ENCODE measurements at places on chromosomes 3 and 15.

DNA sequence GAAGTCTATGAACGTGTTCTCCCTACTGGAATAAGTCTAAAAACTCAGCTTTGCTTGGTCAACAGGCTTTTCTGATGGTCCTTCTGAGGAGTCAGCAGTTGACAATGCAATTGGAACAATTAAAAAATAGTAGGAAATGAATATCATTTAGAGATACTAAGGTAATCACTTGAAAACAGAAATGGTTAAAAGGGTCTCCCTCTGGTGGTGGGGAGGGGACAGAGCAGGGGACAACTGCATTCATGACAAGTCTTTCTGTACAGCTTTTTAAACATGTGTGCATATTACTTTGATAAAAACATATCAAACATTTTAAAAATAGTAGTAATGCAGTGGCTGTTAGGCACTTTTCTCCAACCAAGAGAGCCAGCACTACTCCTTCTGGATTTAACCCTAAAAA, 119.9 kb upstream of the FHIT start:
- no peak for DNase-seq

- DNase-seq, result no peak
Measured at GRCh38 chr15:42284551-42284950, 11.3 kb upstream of the TMEM87A start.

GRCh38 chr15:51390966-51391422, 49.5 kb downstream of the GLDN start:
- no peak for DNase-seq

DNA sequence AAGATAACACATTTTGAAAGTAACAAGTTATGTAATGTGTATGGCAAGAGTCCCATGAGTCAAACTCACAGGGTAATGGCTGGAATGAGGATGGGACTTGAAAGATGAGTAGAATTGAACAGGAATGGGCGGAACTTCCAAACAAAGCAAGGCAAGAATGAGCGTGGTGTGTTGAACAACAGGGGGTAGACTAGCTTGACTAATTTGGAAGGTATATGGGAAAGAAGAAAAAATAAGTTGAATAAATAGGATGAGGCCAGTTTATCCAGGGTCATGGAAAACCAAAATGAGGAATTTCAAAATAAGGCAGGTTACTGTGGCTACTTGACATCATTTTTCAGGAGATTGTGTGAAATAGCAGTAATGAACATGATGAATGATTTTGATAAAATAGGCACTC, 2.5 kb upstream of the DPH6 start:
- DNase-seq, result no peak

GRCh38 chr3:178419071-178419470, 117.2 kb upstream of the KCNMB2 start:
- no peak for DNase-seq

DNA sequence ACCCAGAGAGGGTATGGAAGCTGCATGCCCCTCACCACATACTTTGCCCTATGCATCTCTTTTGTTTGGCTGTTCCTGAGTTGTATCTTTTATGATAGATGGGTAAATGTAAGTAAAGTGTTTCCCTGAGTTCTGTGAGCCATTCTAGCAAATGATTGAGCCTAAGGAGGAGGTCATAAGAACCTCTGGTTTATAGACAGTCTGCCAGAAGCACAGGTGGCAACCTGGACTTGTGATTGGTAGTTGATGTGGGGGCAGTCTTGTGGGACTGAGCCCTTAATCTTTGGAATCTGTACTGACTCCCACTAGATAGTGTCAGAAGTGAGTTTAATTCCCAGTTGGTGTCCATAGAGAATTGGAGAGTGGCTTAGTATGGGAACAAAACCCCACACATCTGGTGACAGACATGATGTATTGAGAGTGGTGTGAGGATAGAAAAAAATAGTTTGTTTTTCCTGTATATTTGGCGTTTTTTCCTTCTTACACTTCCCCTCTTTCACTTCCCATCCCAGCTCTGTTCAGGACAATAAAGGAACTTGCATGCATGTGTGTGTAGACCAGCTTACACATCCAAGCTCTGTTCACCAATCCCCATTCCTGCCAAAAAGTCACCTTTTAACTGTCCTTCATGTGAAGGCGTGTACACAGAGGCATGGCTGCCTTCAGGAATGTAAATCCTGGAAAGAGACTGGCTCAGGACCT, 38.1 kb upstream of the SPPL2A start:
- no peak for DNase-seq

DNA sequence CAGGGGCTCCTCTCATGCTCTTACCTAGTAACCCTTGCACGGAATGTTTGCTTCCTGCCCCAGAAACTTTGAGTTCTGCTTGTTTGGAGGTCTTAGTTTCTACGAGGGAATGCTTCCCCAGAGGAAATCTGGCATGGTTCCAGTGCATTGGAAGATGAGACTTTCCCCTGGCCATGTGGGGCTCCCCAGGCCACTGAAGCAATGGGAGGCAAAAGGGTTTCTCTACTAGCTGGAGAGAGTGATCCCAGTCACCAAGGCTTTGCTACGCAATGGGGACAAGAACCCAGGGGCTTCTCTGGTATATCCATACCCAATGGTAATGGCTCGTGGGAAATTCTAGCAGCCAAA, 44.2 kb upstream of the RPL32 start:
- DNase-seq, result no peak

DNA sequence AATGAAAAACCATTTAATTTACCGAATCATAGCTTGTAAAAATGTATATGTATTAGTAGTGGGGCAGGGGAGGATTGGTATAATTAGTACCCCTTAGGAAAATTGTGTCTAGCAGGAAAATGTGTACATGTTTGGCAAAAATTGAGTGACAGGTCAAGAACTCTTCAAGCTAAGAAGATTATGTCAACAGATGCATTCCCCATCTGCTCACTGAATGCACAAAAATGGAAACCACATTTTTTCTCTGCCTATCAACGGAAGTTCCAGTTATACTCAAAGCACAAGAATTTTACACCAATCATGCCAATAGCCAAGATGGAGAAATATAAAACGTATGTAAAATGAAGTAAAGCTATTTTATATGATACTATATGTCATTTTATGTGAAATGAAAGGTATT, 377.8 kb downstream of the KCNH8 start:
- no peak for DNase-seq

GRCh38 chr3:25804676-25805075, 14.8 kb downstream of the OXSM start:
- DNase-seq, result no peak

DNA sequence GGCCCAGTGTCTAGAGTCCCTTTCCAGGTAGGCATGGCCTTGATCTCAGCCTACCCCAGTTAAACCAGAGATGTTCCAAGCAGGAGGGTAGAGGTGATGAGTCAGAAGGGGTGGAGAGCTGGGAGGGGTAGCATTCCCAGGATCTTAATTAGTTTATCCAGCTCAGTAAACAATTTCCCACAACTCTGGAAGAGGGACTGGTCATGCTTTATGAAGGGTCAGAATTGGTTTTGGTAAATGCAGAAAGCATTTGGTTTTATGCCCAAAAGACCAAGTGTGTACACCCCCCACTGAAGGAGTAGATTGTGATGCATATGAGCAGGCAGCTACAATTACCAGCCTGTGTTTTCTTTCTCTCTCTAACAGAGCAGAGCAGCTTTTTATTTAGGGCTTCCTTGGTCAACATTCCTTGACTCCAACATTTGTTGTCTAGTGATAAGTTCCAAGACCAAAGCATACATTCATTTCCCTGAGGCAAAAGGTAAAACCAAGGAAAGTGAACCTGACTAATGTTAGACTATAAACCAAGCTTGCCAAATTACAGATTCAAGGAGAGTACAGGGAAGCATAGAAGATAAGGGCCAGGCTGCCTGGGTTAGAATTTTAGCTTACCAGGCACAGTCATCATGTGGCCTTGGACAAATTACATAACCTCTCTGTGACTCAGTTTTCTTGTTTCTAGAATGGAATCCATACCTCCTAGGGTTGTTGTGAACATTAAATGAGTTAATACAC, 17.6 kb downstream of the EXOSC7 start:
- no peak for DNase-seq

GRCh38 chr3:187136936-187137335, 2.4 kb downstream of the RPL39L start:
- no peak for DNase-seq

Measured in ureter (tissue), 1 donor.